ENCODE measurements at places on chromosomes 5 and 9.

DNA sequence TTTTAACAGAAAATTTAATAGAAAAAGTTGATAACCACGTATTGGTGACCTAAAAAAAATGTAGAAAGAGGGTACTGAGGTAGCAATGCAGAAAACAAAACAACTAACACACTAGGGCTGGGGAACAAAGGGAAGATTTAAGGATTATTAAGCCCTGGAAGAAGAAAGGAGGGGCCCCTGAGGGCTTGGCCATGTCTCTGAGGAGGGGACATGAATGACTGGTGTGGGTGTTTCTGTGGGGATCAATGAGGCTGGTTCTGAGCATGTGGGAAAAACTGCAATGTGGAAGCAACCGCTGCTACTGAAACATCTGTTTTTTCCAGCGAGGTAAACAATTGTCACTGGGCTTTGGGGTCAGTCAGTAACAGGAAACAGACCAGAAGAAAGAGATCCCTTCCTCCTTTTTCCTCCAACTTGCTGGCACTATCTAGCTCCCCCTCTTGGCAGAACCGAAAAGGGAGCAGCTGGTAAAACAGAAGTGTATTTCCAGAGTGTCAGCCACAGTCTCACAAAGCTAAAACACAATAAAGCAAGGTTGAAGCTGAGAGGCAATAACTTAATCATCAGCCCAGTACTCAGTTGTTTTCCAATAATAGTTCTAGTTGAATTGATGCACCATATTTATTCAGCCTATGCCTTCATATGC lies 48.3 kb downstream of the ATPSCKMT start:
- no peak for DNase-seq

- no peak for DNase-seq
Observed at GRCh38 chr9:21450733-21451394, 10.6 kb downstream of the IFNA1 start.

GRCh38 chr9:137034709-137035506 lies 3.0 kb upstream of the FUT7 start:
- DNase-seq, result peak; percentile 86

- no peak for DNase-seq
Observed at GRCh38 chr5:113608113-113608596, 94.7 kb downstream of the YTHDC2 start.

DNA sequence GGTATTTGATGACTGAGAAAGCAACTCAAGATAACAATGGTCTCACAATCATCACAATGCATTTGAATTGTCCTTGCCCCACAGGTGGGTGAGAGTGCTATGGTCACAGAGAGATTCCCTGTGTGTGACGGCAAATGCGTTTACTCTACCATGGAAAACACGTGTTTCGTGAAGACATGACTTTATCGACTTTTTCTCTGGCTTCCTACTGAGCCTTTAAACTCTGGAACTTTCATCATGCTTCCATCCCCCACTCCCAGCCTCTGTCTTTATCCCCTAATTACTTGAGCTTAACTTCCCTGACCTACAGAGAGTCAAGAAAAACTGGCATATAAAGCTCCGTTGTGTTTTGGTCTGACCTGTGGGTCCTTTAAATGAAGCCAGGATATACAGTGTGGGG lies 414.1 kb upstream of the CLINT1 start:
- DNase-seq, result no peak

- DNase-seq, result no peak
Observed at GRCh38 chr5:9799606-9800005, 169.5 kb upstream of the TAS2R1 start.

GRCh38 chr9:19927560-19927959 lies 138.7 kb upstream of the SLC24A2 start:
- no peak for DNase-seq

GRCh38 chr5:108560581-108560980 lies 178.7 kb upstream of the FBXL17 start:
- peak; percentile 13 for DNase-seq

GRCh38 chr5:10936081-10936855 lies 175.2 kb upstream of the DAP start:
- DNase-seq, result no peak

DNA sequence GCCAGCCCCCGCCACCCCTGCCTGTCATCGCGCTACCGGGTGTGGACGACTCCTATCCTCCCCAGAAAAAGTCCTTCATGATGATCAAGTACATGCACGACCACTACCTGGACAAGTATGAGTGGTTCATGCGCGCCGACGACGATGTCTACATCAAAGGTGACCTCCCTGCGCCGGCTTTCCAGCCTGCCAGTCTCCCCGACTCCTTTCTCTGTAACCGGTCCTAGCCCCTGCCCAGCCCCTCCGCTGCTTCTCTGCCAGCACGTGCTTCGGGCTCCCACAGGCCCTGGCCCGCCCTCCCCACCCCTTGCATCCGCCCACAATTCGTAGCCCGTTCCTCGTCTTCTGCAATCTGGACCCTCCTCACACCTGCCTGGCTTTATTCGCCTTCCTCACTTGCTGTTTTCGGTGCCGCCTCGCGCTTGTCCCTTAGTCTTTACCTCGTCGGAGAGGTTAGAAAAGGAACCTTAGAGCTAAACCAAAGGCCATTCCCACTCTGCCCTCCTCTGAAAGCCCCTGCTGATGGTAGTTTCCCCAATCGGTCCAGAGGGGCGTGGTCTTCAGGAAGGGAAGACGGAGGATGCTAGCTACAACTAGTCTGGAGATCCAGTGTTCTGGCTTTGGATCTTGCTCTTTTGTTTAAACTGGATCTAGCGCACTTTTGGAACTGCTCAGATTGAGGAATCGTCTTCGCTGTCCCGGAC lies 1.4 kb downstream of the CHSY3 start:
- DNase-seq, result peak; percentile 13

DNA sequence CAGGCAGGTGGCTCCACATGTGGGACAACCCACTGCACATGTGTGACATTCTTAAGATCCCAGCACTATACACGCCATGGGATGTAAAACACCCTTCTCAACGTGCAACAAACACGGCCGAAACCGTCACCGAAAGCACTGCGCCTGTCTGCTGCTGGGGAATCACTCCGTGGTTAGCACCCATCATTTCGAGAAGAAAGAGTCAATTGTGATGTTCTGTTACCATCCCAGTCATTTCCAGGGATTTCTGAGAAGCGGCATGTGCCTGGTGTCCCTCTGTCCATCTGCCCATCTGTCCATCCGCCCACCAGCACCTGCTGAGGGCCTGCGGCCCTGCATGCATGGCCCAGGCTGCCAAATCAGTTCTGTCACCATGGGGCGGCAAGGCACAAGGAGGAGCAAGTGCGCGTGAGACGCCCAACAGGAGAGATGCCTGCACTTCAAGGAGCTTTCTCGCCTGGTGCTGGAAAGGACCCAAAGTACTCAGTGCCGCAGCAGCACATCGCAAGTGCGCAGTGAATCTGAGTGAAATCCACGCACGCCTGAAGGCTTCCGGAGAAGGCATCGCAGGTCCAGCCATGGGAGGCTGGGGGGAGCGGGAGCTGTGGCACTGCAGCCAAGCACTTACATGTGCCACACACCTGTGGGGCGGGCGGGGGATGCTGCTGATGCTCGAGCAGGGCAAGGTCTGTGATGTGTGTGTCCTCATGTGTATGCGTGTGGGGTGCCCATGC lies 38.0 kb downstream of the VAV2 start:
- DNase-seq, result peak; percentile 6

- DNase-seq, result no peak
Observed at GRCh38 chr5:143071927-143072326, 301.8 kb downstream of the ARHGAP26 start.

DNA sequence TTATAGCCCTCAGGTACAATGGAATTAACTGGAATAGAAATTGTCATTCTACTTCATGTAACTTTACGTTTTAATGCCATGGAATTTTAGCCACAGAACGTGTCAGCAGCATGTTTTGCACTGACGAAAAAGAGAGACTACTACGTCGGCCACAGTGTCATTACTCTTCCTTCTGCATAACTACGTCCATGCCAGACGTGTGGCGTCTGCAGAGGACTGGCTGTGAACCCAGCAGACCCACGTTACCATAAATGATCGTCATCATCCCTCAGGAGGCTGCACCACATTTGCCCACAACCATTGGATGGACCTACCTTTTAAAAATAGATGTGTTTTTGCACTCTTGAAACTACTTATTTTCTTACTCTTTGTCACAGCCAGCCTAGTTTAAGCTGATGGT lies 63.8 kb upstream of the ATG10 start:
- DNase-seq, result no peak

DNA sequence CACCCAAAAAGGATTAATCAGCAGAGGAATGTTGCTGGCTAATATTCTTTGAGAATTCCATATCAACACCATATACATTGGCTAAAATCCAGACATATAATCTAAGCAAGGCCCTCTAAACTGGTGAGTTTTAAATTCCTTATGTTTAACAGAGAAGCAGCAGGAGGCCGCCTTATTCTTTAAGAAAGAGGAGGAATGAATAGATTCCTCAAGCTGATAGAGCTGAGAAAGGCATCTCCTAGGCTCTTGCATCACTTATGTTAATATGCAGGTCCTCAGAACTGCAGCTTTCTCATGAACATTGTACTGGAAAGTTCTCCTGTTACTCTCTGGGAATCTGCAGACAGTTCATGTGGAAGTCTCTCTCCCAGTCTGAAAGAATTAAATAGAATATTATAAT lies 20.1 kb upstream of the SMARCA2 start:
- DNase-seq, result no peak

GRCh38 chr9:98521141-98521540 lies 187.6 kb downstream of the GABBR2 start:
- no peak for DNase-seq

GRCh38 chr5:1497242-1497777 lies 26.4 kb downstream of the LPCAT1 start:
- DNase-seq, result no peak

DNA sequence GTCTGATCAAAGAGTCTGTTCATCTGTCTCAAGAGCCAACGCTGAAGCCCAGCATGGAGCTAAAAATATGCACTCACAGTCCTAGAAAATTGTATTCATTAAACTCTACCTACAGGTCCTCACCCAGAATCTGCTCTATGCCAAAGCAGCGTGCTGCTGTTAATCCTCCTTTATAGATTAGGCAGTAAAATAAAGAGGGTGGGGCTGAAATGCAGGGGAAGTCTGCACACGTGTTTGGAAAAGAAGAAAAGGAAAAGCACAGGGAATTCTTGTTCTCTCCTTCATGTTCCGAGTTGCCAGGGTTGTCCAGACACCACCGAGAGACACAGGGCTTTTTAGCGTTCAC lies 121.4 kb upstream of the TMEM161B start:
- DNase-seq, result no peak

DNA sequence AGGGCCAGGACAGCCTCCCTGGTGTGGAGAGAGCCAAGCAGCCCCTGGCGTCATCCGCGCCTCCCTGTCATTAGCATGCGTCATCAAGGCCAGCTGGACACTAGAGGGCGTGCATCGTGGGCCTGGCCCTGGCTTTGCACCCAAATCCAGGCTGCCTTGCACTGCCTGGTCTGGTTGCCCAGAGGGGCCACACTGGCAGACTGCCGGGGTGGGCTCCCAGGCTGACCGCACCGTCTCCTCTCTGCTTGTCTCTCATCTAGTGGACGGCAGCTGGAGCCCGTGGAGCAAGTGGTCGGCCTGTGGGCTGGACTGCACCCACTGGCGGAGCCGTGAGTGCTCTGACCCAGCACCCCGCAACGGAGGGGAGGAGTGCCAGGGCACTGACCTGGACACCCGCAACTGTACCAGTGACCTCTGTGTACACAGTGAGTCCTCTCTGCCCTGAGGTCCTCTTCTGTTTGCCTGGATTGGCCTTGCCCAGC lies 29.0 kb downstream of the HK3 start:
- peak; percentile 14 for DNase-seq

- DNase-seq, result no peak
Observed at GRCh38 chr5:122093415-122094180, 15.5 kb upstream of the LOX start.

- DNase-seq, result no peak
Observed at GRCh38 chr5:36521219-36521618, 85.2 kb upstream of the SLC1A3 start.

DNA sequence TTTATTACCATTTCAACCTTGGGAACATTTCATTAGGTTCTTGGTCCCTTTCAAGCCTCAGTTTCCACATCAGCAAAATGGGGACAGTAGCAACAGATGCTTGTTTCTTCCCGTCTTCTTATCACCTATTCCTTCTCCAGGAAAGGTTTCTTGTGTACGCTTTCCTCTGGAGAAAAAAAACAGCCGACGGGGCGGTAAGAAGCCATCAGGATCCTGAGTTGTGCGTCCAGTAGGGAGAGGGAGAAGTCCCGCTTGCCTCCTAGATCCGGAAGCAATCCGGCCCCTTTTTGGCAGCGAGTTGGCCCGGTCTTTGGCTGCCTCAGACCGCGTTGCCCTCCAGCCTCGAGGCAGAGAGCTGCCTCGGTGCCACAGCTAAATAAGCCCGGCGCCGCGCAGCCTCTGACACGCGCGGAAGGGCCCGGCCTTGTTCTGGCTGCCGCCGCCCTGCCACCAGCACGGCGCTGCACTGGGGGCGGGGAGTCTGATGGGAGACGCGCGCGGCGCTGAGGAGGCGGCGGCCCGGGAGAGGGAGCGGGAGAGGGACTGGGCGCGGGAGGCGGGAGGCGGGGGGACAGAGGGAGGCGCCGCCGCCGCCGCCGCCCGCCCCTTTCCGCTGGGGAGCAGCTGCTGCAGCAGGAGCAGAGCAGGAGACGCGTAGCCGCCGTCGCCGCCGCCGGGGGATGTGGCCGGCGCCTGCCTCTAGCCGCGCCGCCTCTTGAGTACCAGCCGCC lies at the start of gene SLC44A1:
Gene SLC44A1, plus strand, starts transcription at position 649 of the 731 bp plus-strand sequence. CDS start 218 bp downstream, outside the sequence.
- DNase-seq, result peak; percentile 99

DNA sequence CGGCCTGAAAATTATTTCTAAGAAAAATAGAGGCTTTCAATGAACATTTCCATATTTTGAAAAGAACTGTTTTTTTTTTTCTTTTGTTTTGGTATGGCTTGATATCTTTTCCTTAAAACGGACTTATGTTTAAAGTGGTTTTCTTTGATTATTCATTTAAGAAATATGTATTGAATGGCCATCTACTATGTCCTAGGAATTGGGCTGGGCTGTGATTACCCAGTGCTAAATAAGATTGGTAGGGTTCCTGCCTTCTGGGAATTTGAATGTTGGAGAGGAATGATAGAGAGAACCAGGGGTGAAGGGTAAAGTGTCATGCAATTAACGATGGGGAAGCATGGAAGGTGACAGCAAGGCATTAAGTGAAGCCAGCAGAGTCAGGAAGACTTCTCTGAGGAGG lies 33.2 kb downstream of the TNFSF8 start:
- no peak for DNase-seq

DNA sequence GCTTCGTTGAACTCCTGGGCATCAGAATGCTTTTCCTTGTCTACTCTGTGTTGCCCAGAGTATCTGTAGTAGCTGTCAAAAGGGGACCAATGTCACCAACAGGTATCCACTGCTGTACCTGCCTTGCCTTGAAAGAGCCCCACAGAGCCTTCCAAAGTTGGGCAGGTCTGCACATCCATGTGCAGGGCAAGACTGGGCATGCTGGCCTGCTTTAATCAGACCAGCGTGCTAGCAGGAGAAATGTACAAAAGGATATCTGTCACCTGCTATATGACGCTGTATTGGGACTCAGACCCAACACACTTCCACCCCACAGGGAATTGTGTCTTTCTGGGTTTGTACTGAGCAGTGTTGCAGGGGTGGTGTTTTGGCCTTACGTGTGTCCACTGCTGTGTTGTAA lies 11.9 kb downstream of the DELE1 start:
- no peak for DNase-seq
